Gastrocnemius medialis (tissue), 4 donors: ENCODE measurements at places on chromosomes 4 and X. TPM values are rescaled to one million over a fixed set of nuclear protein-coding genes. Genes with fewer than 3 reads are reported as not detected.

GRCh38 chr4:2792711-2793585 is at the start of gene SH3BP2:
TSS of gene SH3BP2 (plus strand) at chr4:2793085. CDS start at chr4:2820618, 27,533 bp downstream.
- DNase-seq = peak; percentile 58
- H3K27ac ChIP-seq = peak within 1 kb of the TSS; percentile 48
- peaks cover 28% of the 10 kb centered on the region for H3K4me1 ChIP-seq
- no peaks in the 10 kb centered on the region for H3K36me3 ChIP-seq

DNA sequence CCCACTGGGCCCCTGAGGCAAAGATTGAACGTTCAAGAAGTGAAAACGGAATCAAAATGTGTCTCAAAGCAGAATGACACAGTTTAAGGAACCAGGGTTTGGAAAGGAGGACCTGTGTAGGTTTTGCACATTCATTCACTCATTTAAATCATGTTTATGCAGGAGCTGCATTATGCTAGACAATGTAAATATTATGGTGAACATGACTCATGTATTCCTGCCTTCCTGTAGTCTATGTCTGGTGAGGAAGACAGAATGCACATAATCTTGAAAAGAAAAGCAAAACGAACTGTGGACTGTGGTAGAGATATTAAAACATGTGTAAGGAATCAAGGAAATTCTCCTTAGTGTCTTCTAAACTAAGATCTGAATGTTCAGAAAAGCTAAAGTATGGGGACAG is 311.8 kb upstream of the SMIM31 start:
- no peak for DNase-seq
- no peaks in the 10 kb centered on the region for H3K27me3 ChIP-seq
- H3K27ac ChIP-seq = no peak overlapping the region
- no peaks in the 10 kb centered on the region for H3K4me1 ChIP-seq
- no peak overlapping the region for H3K4me3 ChIP-seq
- H3K36me3 ChIP-seq = no peaks in the 10 kb centered on the region

DNA sequence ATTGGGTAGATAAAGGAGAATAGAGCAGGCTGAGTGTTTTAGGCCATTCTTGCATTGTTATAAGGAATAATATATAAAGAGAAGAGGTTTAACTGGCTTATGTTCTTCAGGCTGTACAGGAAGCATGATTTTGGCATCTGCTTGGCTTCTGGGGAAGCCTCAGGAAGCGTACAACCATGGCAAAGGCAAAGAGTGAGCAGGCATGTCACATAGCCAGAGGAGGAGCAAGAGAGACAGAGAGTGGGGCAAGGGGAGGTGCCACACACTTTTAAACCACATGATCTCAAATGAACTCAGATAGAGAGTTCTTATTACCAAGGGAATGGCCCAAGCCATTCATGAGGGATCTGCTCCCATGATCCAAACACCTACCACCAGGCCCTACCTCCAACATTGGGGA is 4.4 kb upstream of the METTL14 start:
- no peak overlapping the region for H3K4me3 ChIP-seq
- DNase-seq = no peak
- no peaks in the 10 kb centered on the region for H3K27me3 ChIP-seq
- H3K4me1 ChIP-seq = peaks cover 1% of the 10 kb centered on the region
- no peaks in the 10 kb centered on the region for H3K36me3 ChIP-seq
- H3K27ac ChIP-seq = no peak overlapping the region

GRCh38 chrX:18981124-18981807 is 2.6 kb downstream of the PHKA2 start:
- no peak overlapping the region for H3K27ac ChIP-seq
- H3K4me3 ChIP-seq = no peak overlapping the region
- H3K4me1 ChIP-seq = peaks cover 5% of the 10 kb centered on the region
- no peak for DNase-seq

GRCh38 chr4:179766938-179767337 is 2324.7 kb upstream of the AGA start:
- H3K27ac ChIP-seq = no peak overlapping the region
- H3K36me3 ChIP-seq = no peaks in the 10 kb centered on the region
- no peaks in the 10 kb centered on the region for H3K4me1 ChIP-seq

GRCh38 chrX:134202561-134202960 is 34.4 kb upstream of the CCDC160 start:
- no peaks in the 10 kb centered on the region for H3K4me1 ChIP-seq
- no peak overlapping the region for H3K27ac ChIP-seq
- no peaks in the 10 kb centered on the region for H3K36me3 ChIP-seq
- no peaks in the 10 kb centered on the region for H3K27me3 ChIP-seq
- no peak for DNase-seq

GRCh38 chrX:40632199-40632598 is 9.0 kb downstream of the MPC1L start:
- peaks cover 84% of the 10 kb centered on the region for H3K36me3 ChIP-seq
- no peaks in the 10 kb centered on the region for H3K27me3 ChIP-seq
- DNase-seq = no peak
- no peaks in the 10 kb centered on the region for H3K4me1 ChIP-seq

DNA sequence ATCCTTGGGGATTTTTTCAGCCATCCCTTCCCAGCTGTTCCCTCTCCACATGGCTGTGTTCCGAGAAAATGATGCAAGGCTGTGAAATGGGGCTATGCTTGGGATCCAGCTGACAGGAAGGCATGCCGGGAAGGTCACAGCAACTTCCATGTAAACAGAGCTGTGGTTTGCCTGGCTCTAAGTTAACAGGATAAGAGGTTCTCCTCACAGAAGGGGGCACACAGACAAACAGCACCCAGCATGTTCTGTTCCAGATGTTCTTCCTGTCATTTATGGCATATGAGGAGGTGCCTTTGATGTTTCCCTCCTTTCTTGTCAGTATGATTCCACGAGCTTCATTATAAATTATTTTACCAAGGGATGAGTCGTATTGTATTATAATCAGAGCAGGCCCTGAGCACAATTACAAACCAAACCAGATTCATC is 220.7 kb downstream of the ANTXR2 start:
- no peak overlapping the region for H3K27ac ChIP-seq
- H3K4me1 ChIP-seq = no peaks in the 10 kb centered on the region
- H3K36me3 ChIP-seq = no peaks in the 10 kb centered on the region
- H3K4me3 ChIP-seq = no peak overlapping the region
- no peak for DNase-seq
- H3K27me3 ChIP-seq = no peaks in the 10 kb centered on the region

DNA sequence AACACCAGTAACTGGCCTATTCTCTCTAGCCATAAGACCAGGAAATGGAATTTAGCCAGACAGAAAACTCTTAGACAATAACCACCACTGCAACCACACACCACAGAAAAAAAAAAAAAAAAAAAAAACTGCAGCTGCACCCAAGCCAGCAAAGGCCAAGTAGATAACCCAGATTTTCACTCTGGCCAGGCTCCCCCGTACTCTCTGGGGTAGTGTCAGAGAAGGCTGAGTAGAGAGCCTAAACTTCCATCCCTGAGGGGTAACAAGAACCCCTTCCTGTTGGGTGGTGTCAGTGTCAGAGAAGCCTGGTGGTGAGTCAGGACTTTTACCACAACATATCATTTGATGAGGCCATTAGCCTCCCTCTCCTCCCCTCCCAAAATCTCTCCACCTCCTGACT is 5.6 kb upstream of the DLG3 start:
- H3K4me1 ChIP-seq = no peaks in the 10 kb centered on the region
- H3K27ac ChIP-seq = no peak overlapping the region
- no peaks in the 10 kb centered on the region for H3K36me3 ChIP-seq
- no peak for DNase-seq
- no peaks in the 10 kb centered on the region for H3K27me3 ChIP-seq

DNA sequence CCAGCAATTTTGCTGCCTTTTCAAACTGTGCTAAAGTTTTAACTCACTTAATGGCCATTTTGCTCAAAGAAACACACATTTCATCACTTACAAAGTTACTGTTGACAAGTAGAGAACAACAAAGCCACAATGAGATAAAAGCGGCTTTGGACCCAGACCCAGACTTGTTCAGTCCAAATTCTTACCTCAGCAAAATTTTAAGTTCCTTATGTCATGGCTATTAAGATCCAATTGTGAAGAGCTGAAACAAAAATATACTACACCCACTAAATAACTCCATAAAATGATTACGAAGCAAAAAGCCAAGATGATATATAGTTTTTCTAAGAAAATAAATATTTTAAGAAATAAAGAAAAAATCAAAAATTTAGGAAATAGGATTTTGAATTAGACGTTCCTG is 137.0 kb upstream of the INPP4B start:
- H3K27me3 ChIP-seq = no peaks in the 10 kb centered on the region
- H3K4me3 ChIP-seq = no peak overlapping the region
- DNase-seq = no peak
- no peaks in the 10 kb centered on the region for H3K4me1 ChIP-seq

DNA sequence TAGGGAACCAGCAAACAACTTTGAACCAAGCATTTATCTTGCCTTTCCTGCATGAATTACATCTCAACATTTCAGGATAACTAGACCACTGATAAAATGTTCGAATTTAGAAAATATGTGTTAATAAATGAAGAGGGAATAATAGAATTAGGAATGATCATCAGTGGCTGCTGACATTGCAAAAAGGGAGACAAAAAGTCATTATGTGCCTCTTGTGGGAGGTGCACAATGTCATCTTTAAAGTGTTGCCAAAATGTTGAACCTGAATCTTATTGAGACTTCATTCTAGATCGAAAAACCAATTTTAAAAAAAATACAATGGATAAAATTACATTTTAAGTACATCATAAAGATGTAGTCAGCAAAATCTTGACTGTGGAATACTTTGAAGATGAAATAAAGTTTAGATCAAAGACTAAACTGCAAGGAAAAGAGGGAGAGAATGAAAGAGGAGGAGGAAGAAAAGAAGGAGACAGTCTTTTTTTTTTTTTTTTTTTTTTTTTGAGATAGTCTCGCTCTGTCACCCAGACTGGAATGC is 299.3 kb downstream of the FBXW7 start:
- no peaks in the 10 kb centered on the region for H3K36me3 ChIP-seq
- no peak overlapping the region for H3K27ac ChIP-seq
- H3K27me3 ChIP-seq = no peaks in the 10 kb centered on the region
- no peak overlapping the region for H3K4me3 ChIP-seq
- H3K4me1 ChIP-seq = no peaks in the 10 kb centered on the region

DNA sequence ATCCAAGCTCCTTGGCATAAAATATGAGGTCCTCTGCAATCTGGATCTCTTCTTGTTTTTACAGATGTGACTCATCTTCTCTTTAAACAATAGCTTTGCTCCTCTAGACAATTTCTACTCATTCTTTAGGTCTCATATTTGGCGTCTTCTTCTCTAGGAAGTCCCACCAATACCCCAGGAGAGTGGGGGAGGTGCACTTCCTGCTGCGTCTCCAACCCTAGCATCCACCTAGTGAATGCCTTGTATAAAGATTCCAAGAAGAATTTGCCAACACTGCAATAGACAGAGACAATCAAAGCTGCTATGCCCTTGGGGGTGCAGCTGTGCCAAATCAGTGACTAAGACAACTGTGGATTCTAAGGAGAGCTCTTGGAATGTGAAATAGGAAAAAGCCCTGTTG is 45.7 kb upstream of the SLC10A7 start:
- H3K4me3 ChIP-seq = no peak overlapping the region
- H3K4me1 ChIP-seq = no peaks in the 10 kb centered on the region
- H3K27ac ChIP-seq = no peak overlapping the region
- DNase-seq = no peak
- H3K27me3 ChIP-seq = no peaks in the 10 kb centered on the region
- no peaks in the 10 kb centered on the region for H3K36me3 ChIP-seq

GRCh38 chrX:20205927-20206708 is 60.6 kb downstream of the RPS6KA3 start:
- H3K4me3 ChIP-seq = no peak overlapping the region
- no peaks in the 10 kb centered on the region for H3K27me3 ChIP-seq
- H3K27ac ChIP-seq = peak overlapping the region; percentile 59
- DNase-seq = peak; percentile 60

- peaks cover 37% of the 10 kb centered on the region for H3K4me1 ChIP-seq
- no peak for DNase-seq
- H3K27ac ChIP-seq = peak overlapping the region; percentile 1
- no peak overlapping the region for H3K4me3 ChIP-seq
- H3K27me3 ChIP-seq = no peaks in the 10 kb centered on the region
These were observed 114.4 kb downstream of the FRYL start for GRCh38 chr4:48665555-48666186.

- no peaks in the 10 kb centered on the region for H3K36me3 ChIP-seq
- H3K27me3 ChIP-seq = no peaks in the 10 kb centered on the region
- no peak overlapping the region for H3K4me3 ChIP-seq
- no peaks in the 10 kb centered on the region for H3K4me1 ChIP-seq
These were observed 70.4 kb downstream of the DHRSX start for GRCh38 chrX:2430265-2430825.

DNA sequence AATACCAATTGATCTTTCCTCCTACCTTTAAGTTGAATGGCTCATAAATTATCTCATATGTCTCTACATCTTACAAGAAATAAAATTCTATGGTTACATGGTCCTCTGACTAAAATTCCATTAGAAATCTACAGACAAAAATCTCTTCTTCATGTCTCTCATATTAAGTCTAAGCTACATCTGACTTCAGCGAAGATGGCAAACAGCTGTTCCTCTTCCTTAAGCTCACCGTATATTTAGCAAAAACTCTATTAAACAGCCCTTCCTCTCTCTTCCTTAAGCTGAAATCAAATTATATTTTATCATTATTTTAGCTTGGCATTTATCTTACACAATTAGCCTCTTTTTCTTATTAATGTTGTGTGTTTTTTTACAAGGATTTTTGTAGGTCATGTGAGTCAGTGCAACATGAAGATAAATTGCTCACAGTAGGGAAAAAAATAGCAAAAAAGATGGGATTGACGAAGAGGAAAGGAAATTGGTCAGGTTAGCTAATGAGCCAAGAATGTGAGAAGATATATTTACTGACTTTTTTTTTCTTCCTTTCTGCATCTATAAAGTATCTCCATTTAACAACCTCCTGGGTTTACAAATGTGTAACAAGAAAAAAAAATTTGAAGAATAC is 2412.8 kb downstream of the ARAP2 start:
- H3K4me1 ChIP-seq = no peaks in the 10 kb centered on the region
- no peak overlapping the region for H3K4me3 ChIP-seq
- no peak overlapping the region for H3K27ac ChIP-seq

DNA sequence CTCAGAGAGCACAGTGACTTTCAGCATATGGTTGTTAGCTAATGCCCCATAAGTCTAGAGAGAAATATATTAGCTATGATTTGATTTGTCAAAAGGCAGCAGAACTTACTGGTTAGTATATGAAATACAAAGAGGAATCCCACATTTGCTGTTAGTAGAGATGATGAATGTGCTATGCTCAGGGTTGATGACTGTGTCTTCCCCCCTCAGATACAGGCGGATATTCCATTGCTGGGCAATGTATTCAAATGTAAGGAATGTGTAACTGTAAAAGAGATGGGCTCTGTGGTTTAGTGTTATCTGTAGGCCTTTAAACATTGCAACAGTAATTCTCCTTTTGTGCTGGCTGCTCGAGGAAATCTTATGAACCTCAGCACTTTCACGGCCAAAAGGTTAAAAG is 528.9 kb upstream of the ARX start:
- no peak overlapping the region for H3K27ac ChIP-seq
- no peaks in the 10 kb centered on the region for H3K36me3 ChIP-seq
- no peaks in the 10 kb centered on the region for H3K27me3 ChIP-seq
- no peak overlapping the region for H3K4me3 ChIP-seq
- no peaks in the 10 kb centered on the region for H3K4me1 ChIP-seq

The AMOT gene
- total RNA-seq = 20.5 TPM

The TMEM150C gene
- 13.5 TPM for total RNA-seq

The PTPN13 gene
- 1.3 TPM for total RNA-seq

The FOXR2 gene
- not detected for total RNA-seq

The SYTL5 gene
- not detected for total RNA-seq

The ANAPC10 gene
- total RNA-seq = 33.6 TPM

The BMPR1B gene
- 2.2 TPM for total RNA-seq

The RASGEF1B gene
- 1.9 TPM for total RNA-seq

The PAGE2B gene
- total RNA-seq = not detected
